ENCODE measurements at places on chromosomes 3 and 15.

DNA sequence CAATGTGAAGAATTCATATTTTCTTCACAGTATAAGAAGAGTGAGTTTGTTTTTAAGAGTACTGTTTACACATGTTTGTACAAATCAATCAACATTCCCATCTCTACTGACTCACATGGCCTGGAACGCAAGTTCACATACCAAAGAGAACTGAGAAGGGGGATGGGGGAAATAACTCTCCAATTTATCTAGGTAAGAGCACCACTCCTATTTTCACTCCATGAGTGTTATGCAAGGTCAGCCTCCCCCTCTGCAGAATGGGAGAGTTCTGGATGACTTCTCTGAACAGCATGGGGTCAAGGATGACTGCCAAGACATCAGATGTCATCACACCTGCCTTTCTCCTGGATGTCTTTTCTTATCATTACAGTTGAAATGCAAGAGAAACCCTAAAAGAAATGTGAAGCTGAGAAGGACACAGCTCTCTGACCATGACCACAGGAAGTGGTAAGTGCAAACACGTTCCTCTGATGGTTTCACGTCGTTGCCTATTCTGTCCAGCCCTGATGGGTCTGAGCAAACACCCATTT is 95.2 kb downstream of the SEMA6D start:
- DNase-seq = no peak

- DNase-seq = no peak
Measured at GRCh38 chr3:108494906-108495531, 15.4 kb downstream of the MYH15 start.

- DNase-seq = no peak
Measured at GRCh38 chr15:30929064-30929669, 25.5 kb downstream of the FAN1 start.

- no peak for DNase-seq
Measured at GRCh38 chr3:112132554-112132953, 494 bp downstream of the GCSAM start.

DNA sequence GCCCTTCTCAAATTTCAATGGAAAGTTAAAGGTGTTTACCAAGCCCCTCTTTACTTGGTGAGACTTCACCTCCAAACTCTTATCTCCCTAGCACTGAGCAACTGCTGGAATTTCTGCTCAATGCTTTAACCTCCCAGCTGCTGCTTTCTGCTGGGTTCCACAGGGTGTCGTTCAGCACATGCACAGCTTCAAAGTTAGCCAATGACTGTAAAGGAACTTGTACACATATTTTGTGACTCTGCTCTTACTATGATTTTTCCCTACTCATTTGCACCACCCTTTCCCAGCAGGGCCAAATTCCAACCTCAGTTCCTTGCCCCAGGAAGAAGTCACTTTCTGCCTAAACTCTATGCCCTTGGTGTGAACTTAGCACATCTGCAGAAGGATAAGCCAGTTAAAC is 89.7 kb downstream of the ULK4 start:
- DNase-seq = no peak

DNA sequence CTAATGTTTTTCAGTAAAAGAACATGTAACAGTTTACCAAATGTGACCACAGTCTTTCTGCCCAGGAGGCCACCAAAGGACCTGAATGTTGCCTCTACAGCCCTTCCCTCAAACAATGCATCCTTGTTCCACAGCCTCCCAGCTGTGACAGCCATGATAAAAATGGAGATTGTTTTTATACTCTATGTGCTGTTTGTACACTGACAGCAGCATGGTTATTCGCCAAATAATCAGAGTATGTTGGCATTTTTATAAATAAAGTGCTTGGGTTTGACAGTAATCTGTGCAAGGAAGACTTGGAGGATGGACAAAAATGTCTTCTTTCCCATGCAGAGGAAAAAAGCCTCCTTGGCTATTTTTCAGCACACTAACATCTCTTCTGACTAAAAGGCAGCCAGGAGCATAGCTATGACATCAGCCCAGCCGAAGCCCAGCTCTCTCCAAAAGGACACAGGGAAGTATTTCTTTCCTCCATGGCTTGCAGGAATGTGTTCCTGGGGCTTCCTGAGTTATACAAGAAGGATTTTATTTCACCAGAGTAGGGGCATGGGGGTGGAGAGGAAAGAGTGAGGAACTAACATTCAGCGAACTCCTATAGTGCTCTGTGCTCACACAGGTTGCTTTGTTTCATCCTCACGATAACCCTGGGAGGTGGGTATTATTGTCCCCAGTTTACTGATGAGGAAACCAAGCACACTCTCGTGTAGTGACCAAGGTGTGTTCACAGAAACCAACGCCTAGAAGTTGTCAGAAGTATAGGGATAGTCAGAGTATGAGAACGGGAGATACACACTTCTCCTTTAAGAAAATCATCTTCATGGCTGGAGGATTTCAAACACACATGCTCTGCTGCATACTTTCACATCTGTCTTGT is 339.7 kb downstream of the MECOM start:
- DNase-seq = no peak

DNA sequence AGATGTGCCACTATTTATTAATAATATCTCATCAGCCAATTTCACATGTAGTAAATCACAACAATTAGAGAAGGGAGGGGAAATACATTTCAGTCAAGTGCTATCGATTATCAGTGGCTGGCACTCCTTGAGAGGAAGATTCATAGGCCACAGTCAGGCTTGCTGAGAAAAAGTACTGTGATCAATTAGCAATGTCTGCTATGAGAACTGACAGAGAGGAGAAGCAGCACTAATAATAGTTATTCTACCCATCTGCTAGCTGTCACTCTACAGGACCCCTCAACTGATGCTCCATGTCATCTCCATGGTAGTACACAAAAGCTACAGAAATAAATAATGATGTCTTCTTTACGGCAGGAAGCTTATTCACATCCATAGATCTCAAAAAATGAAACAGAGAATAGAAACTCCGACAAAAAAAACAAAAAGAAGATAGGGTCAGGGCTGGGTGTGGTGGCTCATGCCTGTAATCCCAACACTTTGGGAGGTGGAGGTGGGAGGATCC is 351.3 kb downstream of the FOXP1 start:
- no peak for DNase-seq

DNA sequence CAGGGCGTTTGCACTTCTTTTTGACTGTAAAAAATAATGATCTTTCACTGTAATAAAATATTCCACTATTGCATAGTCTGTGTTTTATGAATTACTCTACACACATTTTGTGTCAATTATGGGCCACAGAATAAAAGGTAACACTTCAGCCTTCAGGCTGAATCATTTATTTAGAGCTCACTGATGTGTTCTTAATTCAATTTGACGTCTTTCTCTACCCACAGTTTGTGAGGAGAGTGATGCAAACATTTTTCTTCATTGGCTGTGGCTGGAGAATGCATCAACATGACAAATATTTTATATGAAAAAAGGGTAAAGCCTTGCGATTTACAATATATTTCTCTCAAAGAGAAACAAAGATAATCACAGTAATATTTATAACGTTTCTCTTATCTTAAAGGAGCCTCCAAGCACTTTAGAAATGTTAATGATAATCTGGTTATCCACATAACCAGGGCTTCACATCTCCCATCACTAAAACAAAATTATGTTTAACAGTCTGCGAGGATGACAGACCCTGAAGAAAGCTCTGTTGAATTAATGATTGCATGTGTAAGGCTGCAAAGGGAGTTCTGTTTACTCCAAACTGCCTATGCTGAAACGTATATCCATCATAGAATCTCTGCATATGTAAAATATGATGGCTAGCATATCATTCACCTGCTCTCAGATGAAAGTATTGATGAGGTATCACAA is 951.3 kb downstream of the ZPLD1 start:
- no peak for DNase-seq

DNA sequence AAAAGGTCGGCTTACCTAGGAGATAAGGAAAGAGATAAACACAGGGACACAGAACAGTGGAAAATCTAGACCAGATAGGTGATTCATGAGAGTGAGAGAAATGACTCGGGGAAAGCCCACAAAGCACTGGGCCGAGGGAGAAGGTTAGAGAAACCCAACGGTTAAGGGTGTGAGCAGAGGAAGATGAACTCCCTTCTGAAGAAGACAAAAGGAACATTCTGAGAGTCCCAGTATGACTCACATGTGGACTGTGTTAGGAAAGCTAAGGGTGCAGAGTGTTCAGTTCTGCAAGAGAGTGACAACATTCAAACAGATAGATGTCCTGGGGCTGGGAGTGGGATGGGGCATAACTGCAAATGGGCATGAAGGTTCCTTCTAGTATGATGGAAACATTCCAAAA is 83.0 kb downstream of the CNTN3 start:
- DNase-seq = no peak

DNA sequence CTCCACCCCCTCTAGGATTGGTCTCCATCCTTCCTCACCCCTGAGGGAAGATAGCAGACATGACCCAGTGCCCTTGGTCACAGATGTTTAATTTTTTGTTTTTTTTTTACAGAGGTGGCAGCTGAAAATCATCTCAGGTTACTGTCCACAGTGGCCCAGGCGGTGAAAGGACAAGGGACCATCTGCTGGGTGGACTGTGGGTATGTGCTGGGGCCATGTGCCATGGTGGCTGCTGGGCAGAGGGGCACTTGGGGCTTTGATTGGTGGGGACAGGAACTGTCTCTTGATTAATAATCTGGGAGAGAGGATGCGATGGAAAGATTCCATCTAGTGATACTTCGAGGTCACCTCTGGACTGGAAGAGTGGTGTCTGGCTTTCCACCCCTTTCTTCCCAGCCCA is 25.4 kb downstream of the PDIA5 start:
- DNase-seq = no peak

DNA sequence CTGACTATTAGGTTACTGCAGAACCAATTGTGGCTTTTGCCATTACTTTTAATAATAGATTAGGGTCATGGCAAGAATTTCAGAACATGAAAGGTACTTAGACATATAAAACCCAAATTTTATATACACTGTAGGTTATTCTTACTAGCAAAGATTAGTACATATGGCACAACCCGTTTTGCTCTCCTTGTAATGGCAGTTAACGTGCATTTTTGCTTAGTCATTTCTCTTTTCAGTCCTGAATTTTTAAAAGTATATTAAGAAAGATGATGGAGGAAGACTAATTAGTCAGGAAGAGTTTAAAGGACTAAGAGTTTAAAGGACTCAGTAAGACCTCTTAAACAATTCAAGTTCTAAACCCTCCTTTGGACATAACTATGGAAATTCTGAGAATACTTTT is 114.0 kb downstream of the PEAK1 start:
- DNase-seq = no peak

DNA sequence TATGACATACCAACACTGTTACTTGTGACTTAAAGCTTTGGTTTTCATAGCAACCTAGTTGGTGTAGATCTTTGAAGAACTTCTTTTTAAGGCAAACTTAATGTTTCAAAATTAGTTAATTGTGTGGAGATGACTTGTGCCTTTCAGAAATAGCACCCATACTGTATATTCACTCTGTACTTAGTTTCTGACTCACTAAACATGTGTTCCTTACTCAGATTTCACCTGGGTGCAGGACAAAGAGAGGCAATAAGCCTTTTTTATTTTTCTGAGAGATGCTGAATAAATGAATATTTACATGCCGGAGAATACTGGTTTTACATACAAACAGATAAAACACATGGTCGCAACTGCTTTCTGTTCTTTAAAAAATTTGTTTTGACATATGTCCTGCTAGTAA is 44.8 kb downstream of the SLC25A26 start:
- DNase-seq = no peak

GRCh38 chr3:9862391-9863057 is 17.5 kb downstream of the CIDEC start:
- peak; percentile 88 for DNase-seq

GRCh38 chr3:150005243-150006112 is 34.8 kb upstream of the PFN2 start:
- DNase-seq = no peak

DNA sequence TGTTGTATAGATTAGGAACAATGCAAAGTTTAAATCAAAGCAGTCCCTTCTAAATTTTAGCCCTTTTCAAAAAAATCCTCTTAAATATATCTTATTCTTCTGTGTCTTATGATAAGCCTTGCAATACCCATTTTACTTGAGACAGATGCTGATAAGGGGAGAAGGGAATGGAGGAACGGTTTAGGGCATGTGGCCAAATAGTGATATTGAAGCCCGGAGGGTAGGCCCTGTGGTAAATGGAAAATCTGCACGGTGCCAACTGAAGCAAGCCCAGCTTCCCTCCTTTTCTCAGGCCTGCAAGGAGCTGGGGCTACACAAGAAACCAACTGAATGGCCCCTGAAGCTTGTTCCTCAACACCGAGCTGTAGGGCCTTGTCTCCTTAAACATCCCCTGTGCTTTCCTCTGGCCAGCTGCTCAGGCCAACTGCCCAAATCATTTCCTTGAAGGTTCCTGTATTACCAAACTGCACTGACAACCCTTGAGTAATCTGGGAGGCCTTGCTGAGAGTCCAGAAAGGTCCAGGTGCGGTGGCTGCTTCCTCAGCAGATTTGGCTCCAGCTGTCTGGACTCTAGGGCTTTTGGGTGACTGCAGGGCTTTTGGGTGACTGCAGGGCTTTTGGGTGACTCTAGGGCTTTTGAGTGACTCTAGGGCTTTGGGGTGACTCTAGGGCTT is 67.2 kb downstream of the NCEH1 start:
- no peak for DNase-seq

DNA sequence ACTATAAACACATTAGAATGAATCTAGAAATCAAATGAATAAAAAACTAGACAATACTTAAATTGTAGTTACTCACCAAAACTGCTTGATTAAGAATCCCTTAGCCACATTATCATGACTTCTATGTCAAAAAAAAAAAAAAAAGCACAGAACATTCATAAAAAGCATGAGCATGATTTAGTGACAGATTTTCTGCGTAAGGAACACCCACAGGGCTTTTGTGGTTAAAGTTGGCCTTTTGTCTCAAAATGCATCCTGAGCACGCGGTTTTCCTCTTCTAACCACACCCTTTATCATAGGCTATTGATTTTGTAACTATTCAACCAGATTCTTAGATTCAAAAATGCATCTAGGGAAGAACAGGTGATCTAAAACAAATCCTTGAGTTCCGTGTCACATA is 334.0 kb upstream of the NR2F2 start:
- no peak for DNase-seq

GRCh38 chr3:190320594-190321362 is 1.5 kb downstream of the CLDN1 start:
- DNase-seq = no peak

- DNase-seq = peak; percentile 74
Measured at GRCh38 chr3:69739204-69740102, at the start of gene MITF. Gene MITF (plus strand): TSS chr3:69739464. CDS start chr3:69739598, 134 bp downstream.

DNA sequence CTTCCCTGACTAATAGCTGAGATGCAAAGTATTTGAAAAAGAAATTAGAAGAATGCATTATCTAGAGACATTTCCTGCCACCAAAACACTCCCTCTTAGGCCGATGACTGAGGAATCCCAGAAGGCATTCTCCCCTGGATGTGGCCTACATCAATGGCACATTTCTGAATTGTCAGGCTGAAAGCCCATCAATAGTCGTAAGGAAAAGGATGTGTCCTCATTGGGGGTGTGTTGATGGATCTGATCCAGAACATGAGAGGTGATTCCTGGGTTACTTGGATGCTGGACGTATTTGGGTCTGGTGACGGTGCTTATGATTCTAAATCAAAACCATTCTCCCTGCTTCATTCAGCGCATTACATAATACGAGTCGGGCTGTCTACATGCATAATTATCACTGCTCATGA is 216.9 kb upstream of the CDIN1 start:
- no peak for DNase-seq

- no peak for DNase-seq
Measured at GRCh38 chr15:67850994-67851571, 11.2 kb upstream of the RNU6-1 start.

- DNase-seq = no peak
Measured at GRCh38 chr3:99396651-99397275, 241.6 kb upstream of the COL8A1 start.
